Stimulated activated CD8-positive, alpha-beta memory T cell treated with anti-CD3 and anti-CD28 coated beads, Interleukin-2, amount 100 ng/mL, for 1 hour (primary cell): ENCODE measurements at places on chromosomes 3 and 15.

GRCh38 chr3:32138545-32139104 is 32.2 kb downstream of the GPD1L start:
- DNase-seq: no peak

GRCh38 chr3:170485696-170486095 is 67.0 kb downstream of the CLDN11 start:
- DNase-seq: no peak

- DNase-seq: no peak
Observed at GRCh38 chr3:105856605-105857004, 12.2 kb downstream of the CBLB start.

GRCh38 chr3:71956716-71957115 is 171.8 kb upstream of the PROK2 start:
- DNase-seq: no peak

GRCh38 chr3:194204042-194204987 is 68.4 kb downstream of the HES1 start:
- no peak for DNase-seq

DNA sequence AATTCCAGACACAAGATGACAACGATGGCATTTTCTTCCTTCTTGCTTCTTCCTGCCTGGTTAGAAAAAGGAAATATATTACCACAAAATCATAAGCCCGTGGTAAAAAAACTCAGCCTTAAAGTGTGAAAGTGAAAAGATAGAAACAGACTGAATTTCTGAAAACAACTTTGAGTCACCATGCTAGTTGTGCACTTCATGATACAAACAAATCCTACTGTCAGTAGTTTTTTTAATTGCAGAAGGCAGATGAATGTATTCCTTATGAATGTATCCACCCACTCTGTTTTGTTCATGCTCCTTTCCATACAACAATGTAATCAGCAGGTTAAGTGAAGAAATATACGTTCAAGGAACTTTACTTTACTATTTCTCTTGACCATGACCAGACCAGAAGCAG is 1144.7 kb downstream of the OTOL1 start:
- DNase-seq: no peak

- DNase-seq: peak; percentile 1
Observed at GRCh38 chr3:197394464-197395321, 96.3 kb upstream of the DLG1 start.

- DNase-seq: peak; percentile 5
Observed at GRCh38 chr3:40387001-40387894, at the start of gene ENTPD3. Gene ENTPD3, plus strand, starts transcription at chr3:40387184. Its CDS starts 874 bp downstream, at chr3:40388058.

DNA sequence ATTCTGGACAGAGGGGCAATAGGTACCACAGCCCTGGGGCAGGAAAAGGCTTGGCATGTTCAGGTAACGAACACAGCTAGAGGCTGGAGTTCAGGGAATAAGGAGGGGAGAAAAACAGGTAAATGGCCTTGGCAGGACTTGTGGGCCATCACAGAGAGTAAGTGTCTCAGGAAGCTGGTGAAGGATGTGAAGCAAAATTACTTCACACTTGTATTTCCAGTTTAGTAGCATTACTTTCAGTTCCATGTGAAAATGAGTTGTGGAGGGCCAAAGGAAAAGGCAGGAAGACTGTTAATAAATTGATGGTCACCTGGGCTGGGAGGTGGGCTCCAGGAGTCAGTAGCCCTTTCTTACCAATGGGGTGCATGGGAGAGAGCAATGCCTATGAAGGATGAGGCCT is 25.6 kb downstream of the TRIM42 start:
- no peak for DNase-seq

GRCh38 chr3:39325236-39325635 is 4.3 kb upstream of the CCR8 start:
- DNase-seq: no peak

GRCh38 chr3:85567071-85567676 is 608.4 kb downstream of the CADM2 start:
- DNase-seq: no peak

DNA sequence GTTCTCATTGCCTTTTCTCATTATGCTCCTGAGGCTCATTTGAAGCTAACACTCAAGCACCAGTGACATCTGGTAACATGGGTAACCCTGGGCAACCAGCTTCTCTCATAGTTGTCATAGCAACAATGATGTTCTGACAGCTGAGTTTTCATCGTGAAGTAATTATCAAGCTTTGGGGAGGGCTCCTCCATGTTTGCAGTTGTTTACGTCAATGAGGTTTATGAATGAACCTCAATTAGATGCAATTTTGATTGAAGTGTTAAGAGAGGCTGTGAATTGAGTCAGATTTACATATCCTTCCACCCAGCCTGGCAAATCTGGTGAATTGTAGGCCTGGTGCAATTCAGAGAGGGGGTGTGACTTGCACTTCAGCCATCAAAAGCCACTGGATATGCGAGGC is 119.3 kb upstream of the CHD2 start:
- no peak for DNase-seq

DNA sequence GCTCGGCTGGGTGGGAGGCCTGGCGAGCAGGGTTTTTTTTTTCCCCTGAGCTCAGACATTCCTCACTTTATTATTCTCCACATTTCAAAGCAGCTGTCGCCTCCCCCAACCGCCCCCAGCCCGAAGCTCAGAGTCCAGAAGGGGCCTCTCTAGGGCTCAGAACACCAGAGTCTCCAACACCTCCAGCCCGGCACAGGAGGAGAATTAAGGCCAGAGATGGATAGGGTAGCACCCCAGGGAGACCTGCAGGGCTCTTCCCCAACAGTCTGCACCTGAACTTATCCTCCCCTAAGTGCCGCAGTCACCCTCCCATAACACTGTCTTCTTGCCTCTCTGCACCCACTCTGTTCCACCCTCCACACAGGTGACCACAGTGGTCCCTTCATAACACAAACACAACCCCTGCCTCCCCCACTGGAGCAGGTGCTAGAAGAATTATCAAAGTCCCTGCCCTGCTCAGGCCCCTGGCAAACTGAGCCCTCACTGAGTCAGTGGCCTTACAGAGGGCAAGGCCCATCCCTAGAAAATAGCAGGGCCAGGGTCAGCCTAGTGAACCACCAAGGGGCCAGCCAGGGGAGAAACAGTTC is 14.1 kb downstream of the MYL3 start:
- no peak for DNase-seq

- no peak for DNase-seq
Observed at GRCh38 chr3:128523591-128523990, 30.6 kb upstream of the GATA2 start.

DNA sequence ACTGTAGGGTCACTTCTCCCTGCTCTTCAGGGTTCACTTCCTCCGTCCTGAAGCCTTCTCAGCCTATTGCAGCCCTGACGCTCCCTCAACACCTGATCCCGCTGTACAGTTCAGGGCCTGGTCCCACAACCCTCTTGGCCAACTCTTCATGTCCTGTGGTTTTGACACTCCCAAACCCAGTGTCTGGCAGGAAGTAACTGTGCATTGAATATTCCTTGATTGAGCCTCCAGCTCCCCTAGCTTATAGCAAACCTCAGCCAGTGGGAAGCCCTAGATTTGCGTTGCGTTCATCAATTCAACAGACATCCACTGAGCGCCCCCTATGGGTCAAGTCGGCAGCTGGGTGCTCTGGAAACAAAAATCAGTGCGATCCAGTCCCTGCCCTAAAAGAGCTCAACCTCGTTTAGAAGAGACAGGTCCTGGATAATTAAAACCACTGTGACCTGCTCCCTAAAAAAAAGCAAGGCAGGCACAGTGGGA is 13.5 kb downstream of the UBAP1L start:
- DNase-seq: peak; percentile 17

GRCh38 chr15:28962851-28963710 is 77.3 kb downstream of the APBA2 start:
- no peak for DNase-seq

DNA sequence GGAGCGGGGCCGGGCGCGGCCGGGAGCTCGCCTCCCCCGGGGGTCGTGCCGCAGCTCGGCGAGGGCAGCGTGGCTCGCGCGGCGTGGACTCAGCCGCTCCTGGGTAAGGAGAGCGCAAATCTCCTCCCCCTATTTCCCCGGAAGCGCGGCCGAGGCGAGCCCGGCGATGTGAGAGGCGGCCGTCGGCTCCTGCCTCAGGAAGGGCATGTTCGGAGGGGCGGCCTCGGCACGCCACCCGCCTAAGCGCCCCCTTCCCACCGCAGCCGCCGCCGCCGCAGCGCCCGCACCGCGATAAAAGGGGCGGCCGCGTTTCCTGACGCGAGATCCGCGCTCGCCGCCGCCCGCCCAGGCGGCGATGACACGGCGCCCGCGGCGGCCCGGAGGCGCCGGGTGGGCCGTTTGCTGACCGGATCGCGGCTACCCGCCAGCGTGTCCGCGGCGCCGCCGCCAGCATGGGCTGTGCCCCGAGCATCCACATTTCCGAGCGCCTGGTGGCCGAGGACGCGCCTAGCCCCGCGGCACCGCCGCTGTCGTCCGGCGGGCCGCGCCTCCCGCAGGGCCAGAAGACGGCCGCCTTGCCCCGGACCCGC is at the start of gene PDE8A:
Gene PDE8A, plus strand, starts transcription at position 146 of the 590 bp plus-strand sequence. Its CDS starts 307 bp downstream, at position 453.
- DNase-seq: peak; percentile 30

DNA sequence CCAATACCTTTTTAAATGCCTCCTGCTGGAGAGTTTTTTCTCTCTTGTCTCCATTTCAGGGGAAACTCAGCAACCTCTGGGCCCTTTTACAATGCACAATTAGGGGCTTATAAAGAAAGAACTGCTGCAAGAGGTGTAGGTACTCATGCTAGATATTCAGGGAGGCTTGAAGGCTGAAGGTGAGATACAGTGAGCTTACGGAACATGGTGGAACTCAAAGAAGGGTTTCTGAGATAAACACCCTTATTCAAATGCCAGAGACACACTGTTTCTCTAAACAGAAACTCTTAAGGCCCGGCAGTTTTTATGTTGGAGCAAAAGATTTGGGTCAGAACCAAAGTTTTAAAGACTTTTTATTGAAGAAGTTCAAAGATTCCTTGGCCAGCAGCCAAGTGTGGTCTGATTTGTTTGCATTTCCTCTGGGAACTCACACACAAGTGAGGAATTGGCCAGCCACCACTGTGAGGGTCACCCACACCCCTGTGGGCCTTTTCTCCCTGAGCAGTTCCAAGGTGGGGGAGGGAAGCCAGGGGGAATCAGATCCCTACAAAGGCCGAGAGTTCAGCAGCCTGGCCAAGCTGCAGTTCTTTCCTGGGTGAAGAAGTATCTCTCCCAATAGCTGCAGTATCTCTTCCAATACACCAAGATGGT is 47.8 kb downstream of the TNFAIP8L3 start:
- no peak for DNase-seq

DNA sequence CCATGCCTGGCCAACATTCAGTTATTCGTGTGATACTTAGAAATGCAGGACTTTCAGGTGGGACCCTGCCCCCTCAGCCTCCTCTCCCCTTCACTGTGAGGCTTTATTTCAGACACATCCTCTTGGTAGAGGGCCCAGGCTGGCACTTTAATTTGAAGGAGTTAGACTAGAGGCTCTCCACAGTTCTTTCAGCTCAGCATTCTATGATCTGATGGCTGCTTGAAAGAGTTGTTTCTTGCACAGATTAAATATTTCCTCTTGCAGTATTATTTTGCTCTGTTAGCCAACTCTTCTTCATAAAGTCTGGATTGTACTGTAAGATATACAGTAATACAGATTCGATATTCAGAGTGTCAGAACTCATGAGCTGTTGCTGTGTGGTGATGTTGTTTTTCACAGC is 35.1 kb downstream of the CTDSPL start:
- no peak for DNase-seq

DNA sequence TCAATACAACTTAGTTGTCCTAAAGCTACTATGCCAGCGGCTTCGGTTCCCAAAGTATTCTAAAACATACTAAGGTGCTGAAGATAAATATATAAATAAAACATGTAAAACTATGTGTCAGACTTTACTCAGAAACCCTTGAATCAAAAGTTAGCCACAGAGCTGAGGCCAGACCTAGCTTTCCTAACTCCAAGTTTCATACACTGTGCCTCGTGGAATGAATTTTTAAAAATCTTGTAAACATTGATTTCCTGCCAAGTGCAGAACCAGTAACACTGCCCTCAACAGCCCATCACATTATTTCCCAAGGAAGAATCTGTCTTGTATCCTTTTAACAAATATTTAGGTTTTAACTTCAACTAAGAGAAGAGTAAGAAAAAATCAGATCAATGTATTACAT is 36.4 kb downstream of the TAMM41 start:
- no peak for DNase-seq

GRCh38 chr15:59678620-59679019 is 10.5 kb downstream of the BNIP2 start:
- no peak for DNase-seq

- no peak for DNase-seq
Observed at GRCh38 chr15:65833501-65834205, 35.6 kb upstream of the RAB11A start.

GRCh38 chr15:27622371-27622770 is 476.7 kb downstream of the OCA2 start:
- no peak for DNase-seq

DNA sequence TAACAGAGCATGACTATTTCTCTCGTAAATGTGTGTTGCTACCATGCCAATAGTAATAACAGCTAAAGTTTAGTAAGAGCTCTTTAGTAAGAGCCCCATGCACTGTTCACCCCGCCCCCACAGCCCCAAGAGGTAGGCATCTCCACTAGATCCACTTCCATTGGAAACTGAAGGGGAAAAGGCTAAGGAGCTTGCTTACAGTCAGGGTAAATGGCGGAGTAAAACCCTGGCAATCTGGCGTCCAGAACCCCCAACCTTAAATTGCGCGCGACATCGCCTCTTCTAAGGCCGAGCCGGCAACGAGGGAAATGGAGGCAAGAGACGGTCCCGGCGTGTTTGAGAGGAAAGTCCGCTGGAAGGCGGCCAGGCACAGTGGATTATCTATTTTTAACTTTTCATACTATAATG is 654 bp upstream of the C3orf38 start:
- DNase-seq: no peak

DNA sequence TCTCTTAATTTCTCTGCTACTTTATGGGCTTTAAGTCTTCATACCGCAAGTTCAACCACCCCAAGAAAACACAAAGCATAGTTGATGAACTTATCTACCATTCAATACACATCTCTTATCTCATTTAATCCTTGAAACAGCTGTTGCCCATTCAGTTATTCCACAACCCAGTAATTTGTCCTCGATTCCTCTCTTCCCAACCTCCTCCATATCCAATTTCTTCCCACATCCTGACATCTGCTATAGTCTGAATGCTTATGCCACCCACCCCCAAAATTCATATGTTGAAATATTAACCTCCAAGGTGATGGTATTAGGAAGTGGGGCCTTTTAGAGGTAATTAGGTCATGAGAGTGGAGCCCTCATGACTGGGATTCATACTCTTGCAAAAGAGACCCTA is 345.4 kb downstream of the ERC2 start:
- no peak for DNase-seq

- DNase-seq: no peak
Observed at GRCh38 chr15:67792250-67792942, 32.9 kb upstream of the SKOR1 start.
